ENCODE measurements at places on chromosomes 5 and 9.

- no peak for DNase-seq
These were observed 646.1 kb upstream of the SEMA6A start for GRCh38 chr5:117220730-117221129.

DNA sequence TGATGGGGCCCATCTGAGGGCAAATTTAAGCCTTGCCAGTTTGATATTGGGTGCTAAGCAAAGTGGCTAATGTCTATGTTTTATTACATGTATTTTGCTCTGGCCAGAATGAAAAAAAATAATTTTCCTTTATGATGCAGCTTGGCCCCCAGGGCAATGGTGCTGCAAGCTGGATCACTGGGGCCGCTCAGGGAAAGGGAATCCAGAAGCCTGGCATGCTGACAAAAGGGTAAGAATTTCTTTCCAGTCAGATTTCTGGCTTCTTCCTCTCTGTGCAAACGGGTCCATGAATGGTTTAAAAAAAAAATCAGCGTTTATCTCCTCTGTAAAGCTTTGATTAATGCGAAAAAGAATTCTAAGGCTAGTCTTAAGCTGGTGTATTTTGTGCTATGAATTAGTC, 138.4 kb downstream of the MAPKAP1 start:
- DNase-seq: no peak

GRCh38 chr5:36655161-36655560, 48.8 kb downstream of the SLC1A3 start:
- DNase-seq: peak; percentile 59

DNA sequence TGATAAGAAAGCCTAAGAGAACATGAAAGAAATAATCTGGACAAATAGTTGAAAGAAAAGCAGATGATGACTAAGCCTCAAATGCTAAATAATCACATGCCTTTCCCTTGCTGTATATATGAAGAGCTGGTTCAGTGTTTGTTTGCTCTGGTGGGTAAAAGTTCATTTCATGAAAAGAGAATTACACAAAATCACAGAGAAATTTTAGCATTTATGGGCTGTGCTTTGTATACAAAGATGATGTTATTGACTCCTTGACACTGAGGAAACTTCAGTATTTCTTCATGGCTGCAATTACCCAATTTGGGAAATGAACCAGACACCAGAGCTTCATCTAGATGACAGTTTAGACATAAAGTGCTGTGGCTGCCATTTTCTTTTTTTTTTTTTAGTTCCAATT, 527.2 kb downstream of the NR2F1-AS1 start:
- no peak for DNase-seq

DNA sequence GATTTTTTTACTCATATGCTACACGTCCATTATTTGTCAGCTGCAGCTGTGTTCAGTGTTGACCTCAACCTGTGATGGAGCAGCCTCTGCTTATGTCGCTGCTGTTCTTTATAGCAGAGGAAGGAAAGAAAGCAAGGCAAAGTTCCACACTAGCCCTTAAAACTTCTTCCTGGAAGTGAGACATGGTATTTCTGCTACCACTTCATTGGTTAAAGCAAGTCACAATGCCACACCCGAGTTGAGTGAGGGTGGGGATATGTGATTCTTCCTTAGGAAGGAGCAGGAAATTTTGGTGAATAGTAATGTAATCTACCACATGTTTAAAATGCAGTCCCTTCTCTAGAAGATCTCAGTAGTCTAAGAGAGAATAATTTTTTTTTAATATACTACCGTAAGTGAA, 224.8 kb upstream of the DMRT1 start:
- DNase-seq: no peak

DNA sequence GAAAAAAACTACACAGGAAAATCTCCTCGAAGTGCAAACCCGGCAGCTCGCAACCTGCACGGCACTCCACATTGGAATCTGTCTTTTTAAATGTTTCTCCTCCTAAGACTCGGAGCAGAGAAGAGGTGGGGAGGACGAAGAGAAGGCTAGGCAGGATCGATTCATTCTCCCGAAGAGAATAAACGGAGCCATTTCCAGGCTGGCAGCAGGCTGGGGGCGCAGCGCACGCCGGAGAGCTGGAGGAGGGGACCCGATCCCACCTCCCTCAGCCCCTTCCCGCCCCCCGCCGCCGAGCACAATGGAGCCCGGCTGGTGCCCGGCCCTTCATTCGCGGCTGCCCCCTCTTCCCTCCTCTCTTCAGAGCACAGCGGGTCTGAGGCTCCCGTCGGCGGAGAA, 628 bp downstream of the HOMER1 start:
- DNase-seq: no peak

Measured in LHCN-M2 (cell line).